Ascending aorta (tissue), 2 donors: ENCODE measurements at places on chromosomes 13 and 19.

GRCh38 chr19:46644720-46645119, 8.7 kb upstream of the GNG8 start:
- no peaks in the 10 kb centered on the region for H3K27me3 ChIP-seq
- H3K4me1 ChIP-seq = peaks cover 21% of the 10 kb centered on the region
- no peak for DNase-seq
- peak overlapping the region; percentile 81 for H3K27ac ChIP-seq
- peaks cover 14% of the 10 kb centered on the region for H3K36me3 ChIP-seq

DNA sequence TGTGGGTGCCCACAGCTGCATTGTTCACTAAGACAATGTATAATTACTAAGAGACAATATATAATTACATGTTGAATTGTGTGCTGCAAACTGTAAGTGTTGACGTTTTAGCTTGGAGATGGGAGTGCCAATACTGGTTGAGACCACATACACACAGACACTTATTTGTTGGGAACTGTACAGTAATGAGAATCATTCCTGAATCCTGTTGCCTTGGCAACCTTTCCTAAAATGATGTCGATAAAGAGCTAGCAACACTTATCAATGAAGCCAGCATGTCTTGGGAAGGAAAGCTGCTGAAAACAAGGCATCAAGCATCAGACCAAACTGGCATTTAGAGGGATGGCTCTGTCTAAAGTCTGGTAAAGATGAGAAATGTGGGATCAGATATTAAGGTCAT, 51.3 kb downstream of the PCDH8 start:
- no peaks in the 10 kb centered on the region for H3K4me1 ChIP-seq
- no peak overlapping the region for H3K4me3 ChIP-seq
- no peaks in the 10 kb centered on the region for H3K36me3 ChIP-seq
- no peak overlapping the region for H3K27ac ChIP-seq
- DNase-seq = no peak

- DNase-seq = no peak
- H3K27me3 ChIP-seq = no peaks in the 10 kb centered on the region
- H3K4me3 ChIP-seq = no peak overlapping the region
- H3K27ac ChIP-seq = no peak overlapping the region
Measured at GRCh38 chr19:51187395-51188226, 37.3 kb upstream of the CD33 start.

DNA sequence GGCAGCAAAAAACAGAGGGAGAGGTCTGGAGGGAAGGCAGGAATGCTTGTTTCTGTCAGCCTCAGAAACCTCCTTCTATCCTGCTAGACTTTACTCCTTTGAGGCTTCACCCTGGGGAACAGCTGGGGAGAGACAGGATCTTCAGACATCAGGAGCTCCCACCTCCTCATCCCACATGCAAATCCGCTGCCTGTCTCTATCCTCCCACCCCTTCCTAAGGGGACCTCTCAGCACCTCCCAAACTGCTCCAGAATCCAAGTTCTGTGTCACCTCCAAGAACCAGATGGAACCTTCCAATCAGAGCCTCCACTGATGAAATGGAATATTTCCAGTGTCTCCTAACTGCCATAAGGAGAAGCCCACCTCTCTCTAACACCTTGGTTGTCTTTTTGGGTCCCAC, 9.7 kb upstream of the ERCC2 start:
- no peaks in the 10 kb centered on the region for H3K27me3 ChIP-seq
- H3K4me3 ChIP-seq = no peak overlapping the region
- no peaks in the 10 kb centered on the region for H3K4me1 ChIP-seq
- no peak for DNase-seq
- no peak overlapping the region for H3K27ac ChIP-seq

DNA sequence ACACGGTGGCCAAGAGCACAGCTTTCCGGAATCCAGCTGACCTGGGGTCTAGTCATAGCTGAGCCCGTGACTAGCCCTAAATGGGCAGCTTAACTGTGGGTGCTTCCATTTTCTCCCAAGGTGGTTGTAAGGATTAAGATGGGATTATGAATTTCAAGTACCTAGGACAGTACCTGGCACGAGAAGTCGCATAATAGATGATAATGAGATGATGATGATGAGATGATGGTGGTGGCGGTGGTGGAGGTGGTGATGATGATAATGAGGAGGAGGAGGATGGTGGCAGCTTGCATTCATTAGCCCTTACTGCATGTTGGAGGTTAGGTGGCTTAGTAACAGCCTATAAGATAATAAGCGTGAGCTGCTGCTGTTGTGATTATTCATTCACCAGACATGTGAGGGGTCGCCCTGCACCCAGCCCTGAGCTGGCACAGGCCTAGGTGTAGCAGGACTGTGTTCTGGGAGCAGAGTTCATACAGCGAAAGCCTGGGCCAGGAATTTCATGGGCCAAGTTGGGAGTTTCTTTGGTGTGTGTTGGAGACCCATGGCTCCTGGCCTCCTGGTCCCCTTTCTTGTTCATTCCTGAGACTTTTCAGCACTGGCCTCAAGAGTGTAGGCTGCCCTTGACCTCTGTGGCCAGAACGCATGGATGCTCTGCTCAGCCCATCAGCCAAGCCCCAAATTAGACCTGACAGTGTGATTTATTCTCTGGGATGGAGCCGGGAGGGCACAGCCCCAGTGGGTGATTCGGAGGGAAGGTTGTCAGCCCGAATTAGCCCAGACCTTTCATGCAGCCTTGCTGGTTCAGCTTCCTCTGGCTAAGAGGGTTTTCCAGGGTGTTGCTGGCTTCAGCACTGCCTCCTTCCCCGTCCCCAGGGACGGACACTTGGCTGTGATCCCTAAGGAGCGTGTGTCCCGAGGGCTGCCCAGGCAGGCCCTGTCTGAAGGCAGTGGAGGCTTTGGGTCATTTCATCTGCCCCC, 128.8 kb downstream of the SIPA1L3 start:
- no peaks in the 10 kb centered on the region for H3K27me3 ChIP-seq
- no peak for DNase-seq
- no peak overlapping the region for H3K4me3 ChIP-seq

DNA sequence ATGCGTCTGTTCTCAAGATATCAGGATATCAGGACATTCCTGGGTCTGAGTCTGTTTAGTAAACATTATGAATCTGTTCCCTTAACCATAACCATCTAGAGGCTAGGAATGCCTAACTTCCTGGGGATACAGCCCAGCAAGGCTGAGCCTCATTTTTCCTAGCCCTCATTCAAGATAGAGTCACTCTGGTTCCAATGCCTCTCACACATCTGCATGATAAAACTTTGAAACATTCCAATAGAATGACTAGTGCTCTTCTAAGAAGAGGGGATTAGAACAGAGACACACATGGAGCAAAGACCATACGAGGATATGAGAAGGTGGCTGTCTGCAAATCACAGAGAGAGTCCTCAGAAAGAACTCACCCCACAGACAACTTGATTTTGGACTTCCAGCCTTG, 20.6 kb upstream of the CABP5 start:
- H3K27me3 ChIP-seq = no peaks in the 10 kb centered on the region
- no peaks in the 10 kb centered on the region for H3K4me1 ChIP-seq

DNA sequence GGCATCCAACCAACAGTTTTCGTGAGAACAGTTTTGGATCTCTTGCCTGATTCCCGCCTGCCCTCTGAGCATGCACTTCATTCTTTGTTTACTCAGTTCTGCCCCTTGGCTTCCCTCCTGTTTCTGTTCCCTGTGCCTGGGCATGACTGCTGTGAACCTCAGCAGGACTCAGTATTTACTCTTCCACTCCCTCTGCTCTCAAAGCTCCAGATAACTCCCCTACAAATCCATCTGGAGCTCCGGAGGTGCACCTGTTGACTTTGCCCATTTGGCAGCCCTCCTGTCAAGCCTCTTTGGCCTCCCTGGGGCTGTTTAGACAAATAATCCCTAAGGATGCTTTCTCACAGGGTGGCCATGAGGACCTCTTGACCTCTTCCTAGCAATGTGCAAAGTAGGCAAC, 34.2 kb upstream of the ARGLU1 start:
- no peak overlapping the region for H3K27ac ChIP-seq
- no peaks in the 10 kb centered on the region for H3K36me3 ChIP-seq
- no peak overlapping the region for H3K4me3 ChIP-seq
- no peak for DNase-seq
- peaks cover 2% of the 10 kb centered on the region for H3K4me1 ChIP-seq

- H3K4me1 ChIP-seq = peaks cover 7% of the 10 kb centered on the region
- no peaks in the 10 kb centered on the region for H3K27me3 ChIP-seq
- peak overlapping the region; percentile 89 for H3K27ac ChIP-seq
- H3K4me3 ChIP-seq = peak overlapping the region; percentile 71
- no peak for DNase-seq
Measured at GRCh38 chr13:113862931-113863523, 849 bp downstream of the GAS6 start.

DNA sequence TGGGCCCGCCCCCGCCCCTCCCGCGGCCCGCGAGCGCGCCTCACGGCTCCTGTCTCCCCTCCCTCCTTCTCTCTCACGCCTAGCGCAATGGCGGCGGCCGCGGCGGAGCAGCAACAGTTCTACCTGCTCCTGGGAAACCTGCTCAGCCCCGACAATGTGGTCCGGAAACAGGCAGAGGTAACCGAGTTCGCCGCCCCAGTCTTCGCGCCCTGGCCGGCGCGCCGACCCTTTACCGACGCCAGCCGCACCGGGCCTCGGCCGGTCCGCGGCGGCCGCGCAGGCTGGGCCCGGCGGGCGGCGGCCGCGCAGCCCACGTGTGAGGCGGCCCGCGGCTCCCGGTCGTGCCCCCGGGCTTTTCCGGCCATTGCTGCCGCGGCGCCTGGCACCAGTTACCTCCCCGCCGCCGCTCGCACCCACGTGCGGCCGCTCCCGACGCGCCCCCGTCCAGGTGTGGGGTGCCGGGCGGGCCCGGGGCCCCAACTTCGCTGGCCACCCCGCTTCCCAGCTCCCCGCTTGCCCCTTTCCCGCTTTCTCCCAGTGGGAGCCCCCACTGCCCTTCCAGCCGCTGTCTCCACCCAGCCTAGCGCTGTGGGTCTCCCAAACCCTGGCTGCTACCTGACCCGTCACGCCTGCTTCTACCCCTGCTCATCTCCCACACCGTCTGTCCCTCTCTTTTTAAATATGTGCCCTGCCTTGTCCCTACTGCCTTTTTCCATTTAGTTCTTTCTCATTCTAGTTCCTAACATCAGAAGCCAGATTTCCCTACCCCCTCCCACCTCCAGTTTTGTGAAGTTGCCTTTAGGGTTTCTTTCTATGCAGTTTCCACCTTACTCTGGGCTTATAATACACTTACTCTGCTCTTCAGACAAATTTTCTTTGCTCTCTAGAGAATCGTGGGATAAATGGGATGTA, 23.4 kb downstream of the IPO5 start:
- H3K4me1 ChIP-seq = peaks cover 16% of the 10 kb centered on the region
- H3K27me3 ChIP-seq = no peaks in the 10 kb centered on the region
- no peaks in the 10 kb centered on the region for H3K36me3 ChIP-seq

DNA sequence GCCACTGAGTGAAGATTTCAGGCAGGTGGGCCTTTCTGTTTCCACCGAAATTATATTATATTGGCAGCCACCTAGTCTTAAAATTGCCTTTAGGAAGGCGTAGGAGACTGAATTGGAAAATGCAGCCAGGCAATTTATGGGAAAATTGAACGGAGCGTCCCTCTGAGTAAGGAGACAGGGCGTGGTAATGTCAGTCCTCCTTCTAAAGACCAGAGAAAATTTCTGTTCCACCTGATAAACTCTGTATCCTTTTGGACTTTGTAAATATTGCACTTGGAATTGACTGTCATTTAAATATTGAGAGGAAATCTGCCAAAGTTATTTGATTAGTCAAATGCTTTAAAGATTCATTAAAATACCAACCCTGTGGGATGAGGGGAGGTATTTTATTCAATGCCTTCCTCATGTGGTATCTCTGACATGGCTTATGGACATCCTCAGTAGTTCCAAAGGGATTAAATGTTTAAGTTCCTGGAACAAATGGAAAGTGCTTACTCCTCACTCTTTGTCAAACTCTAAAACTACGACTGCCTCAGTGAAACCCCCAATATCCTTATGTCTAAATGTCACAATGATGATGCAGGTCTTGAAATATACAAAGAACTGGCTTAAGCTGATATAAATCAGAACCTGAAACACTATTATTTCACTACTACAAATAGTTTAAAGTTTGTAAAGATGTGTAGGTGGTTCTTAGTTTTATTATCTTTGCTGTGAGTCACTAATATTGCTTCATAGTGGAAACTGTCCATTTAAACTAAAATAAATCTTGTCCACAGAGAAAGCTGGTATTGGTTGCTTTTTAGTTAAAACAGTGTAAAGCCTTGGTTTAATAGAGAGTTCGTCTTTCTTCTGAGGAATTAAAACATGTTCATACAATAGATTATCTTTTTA, 203.2 kb downstream of the FGF14 start:
- DNase-seq = no peak
- no peaks in the 10 kb centered on the region for H3K36me3 ChIP-seq
- no peak overlapping the region for H3K4me3 ChIP-seq
- H3K27ac ChIP-seq = no peak overlapping the region
- H3K27me3 ChIP-seq = no peaks in the 10 kb centered on the region
- no peaks in the 10 kb centered on the region for H3K4me1 ChIP-seq

DNA sequence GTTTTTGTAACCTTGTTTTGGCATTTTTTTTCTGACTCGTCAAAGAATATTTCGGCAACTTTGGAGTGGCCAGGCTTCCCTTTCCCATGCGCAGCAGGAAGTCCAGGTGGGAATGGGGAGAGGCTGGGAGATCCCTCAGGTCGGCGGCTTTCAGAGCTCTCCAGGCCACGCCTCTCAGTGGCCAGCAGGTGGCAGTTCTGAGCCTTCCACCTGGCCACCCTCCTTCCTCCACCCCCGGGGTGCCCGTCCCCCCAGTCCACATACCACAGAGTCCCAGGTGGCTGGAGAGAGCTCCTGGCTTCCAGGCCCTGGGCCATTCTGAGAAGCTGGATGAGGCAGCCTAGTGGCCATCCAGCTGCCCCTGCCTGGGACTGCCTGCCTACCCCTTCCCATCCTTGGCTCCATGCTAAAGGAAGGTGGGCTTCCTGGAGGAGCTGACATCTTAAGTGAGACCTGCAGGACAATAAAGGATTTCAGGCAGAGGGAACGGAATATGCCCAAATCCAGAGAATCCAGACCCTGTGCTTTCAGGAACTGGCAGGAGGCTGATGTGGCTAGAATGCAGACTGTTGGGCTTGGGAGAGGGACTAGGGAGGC, 46.3 kb downstream of the CCNE1 start:
- no peaks in the 10 kb centered on the region for H3K36me3 ChIP-seq
- no peak overlapping the region for H3K4me3 ChIP-seq
- no peaks in the 10 kb centered on the region for H3K27me3 ChIP-seq
- H3K4me1 ChIP-seq = no peaks in the 10 kb centered on the region

DNA sequence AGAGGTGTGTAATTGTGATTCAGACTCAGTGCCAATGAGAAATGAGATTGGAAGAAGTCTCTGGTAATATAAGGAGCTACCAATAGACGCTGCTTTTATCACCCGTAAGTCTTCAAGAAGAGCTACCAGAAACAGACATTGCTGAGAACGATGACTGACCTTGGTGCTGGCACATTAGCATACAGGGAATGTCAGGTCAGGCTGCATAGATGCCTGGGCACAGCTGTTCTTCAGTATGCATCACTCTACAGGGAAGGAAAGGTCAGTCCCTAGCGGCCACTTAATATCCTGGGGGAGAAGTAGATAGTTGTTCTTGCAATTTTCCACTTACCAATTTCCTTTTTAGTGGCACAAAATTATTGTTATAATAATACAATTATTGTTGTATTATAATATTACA, 380.4 kb downstream of the PCDH9 start:
- no peaks in the 10 kb centered on the region for H3K4me1 ChIP-seq
- no peak for DNase-seq
- no peaks in the 10 kb centered on the region for H3K36me3 ChIP-seq
- no peaks in the 10 kb centered on the region for H3K27me3 ChIP-seq
- no peak overlapping the region for H3K4me3 ChIP-seq
